ENCODE measurements at places on chromosomes 7 and 10.

DNA sequence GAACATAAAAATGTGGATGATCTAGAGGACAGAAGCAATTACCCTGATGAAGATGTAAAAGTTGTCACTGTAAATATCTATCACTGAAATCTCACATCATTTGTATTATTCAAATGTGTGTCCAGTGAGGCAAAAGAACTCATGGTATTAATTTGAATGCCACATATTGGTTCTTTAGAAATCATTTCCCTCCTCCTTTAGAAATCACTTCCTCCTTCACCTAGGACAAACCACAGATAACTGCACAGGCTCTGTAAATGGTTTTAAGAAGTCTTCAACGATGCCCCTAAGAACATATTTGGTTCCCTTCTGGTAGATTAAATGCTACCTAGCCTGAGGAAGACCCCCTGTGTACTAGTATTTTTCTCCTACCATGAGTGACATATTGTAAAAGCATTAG is 33.1 kb upstream of the ZNF518A start:
- no peak for DNase-seq

DNA sequence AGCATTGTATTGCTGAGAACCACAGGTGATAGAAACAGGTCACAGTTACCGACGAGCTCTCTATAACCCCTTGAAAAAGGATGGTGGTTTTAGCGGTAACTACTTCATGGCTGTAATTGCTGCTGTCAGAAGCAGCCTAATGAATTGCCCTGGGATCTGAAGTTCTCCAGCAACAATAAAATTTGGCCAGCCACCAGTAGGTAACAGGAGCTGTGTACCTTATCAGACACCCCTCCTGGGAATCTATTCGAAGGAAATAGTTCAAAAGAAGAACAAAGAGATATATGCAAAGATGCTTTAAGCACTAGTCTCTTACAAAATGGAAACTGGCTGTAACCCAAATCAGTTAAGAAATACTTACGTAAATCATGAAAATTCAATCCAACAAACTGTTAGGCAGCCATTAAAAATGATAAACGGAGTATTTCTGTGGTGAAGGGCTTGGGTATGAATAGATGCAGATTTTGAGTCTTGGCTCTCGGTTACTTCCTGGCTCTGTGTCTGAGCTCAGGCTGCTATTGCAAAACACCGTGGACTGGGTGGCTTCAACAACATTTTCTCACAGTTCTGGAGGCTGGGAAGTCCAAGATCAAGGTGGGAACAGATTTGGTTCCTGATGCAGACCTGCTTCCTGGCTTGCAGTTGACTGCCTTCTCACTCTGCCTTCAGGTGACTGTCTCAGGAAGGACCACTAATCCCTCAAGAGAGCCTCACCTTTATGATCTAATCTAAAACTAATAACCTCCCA is 1.6 kb downstream of the MSRB2 start:
- DNase-seq = no peak

DNA sequence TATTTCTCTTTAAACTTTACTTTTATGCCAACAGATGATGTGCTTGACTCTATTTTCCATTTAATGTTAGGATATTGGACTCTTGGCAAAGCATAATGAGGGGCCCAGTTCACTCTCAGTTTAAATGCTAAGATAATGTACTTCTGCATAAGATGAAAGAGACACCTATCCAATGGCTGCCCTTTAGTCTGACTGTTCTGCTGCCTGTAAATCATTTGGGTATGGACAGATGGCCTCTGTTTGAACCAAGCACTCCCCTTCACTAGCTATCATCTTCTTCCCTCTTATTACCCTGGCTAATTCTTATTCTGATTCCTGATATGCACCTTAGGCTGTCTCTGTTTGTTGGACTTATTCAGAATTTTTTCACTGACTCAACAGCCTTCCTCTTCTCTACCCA is 72.1 kb downstream of the SEM1 start:
- DNase-seq = no peak

DNA sequence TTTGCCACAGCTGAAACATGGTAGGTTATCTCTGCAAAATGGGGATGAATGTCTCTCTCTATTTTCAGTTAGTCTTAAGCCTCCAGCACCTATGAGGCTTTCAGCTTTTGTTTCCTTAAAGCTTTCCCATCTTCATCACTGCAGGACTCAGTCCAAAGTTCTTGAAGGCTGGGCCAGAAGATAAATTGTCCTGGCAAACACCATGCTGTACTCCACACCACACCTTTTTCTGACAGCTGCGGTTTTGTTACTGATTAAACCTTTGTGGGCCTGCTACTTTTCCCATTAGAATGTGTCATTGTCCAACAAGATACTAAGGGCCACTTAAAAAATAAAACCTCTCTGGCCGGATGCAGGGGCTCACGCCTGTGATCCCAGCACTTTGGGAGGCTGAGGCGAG is 87.2 kb upstream of the A1CF start:
- DNase-seq = no peak

DNA sequence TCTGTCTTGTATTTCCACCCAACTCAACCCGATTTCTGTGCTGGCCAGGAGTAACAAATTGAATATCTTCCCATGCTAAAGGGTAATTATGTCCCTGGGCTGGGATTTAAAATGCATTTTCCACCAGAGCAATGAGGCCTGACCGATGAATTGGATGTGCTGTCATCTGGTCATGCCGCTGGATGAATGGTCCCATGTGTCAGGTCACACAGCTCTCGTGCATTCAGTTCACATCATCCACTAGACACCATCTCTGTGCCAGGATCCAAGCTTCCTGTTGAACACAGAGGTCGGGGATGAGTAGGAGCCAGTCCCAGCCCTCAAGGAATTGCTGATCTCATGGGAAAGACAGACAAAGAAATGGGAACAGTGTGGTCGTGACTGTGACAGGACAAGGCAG is 200.8 kb downstream of the ADRA2A start:
- no peak for DNase-seq

GRCh38 chr10:100983868-100984671 is 3.2 kb downstream of the MRPL43 start:
- no peak for DNase-seq

DNA sequence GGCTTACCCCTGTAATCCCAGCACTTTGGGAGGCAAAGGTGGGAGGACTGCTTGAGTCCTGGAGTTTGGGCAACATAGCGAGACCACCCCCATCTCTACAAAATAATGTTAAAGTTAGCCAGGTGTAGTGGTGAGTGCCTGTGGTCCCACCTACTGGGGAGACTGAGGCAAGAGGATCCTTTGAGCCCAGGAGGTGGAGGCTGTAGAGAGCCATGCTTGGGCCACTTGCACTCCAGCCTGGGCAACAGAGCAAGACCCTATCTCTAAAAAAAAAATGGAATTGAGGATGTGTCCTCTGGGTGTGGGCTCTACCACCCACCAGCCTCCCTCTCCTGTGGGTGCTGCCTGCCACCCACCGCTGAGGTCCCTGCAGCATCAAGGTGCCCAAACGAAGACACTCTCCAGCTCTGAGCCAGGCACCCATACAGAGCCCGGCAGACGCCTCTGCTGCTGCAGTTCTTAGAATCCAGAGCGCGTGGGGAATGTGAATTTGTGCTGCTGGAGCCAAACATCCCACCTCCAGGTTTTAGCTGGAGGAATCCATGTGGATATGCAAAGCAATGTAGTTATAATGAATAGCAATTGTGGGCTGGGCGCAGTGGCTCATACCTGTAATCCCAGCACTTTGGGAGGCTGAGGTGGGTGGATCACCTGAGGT is 176.0 kb upstream of the TNRC18 start:
- DNase-seq = no peak

DNA sequence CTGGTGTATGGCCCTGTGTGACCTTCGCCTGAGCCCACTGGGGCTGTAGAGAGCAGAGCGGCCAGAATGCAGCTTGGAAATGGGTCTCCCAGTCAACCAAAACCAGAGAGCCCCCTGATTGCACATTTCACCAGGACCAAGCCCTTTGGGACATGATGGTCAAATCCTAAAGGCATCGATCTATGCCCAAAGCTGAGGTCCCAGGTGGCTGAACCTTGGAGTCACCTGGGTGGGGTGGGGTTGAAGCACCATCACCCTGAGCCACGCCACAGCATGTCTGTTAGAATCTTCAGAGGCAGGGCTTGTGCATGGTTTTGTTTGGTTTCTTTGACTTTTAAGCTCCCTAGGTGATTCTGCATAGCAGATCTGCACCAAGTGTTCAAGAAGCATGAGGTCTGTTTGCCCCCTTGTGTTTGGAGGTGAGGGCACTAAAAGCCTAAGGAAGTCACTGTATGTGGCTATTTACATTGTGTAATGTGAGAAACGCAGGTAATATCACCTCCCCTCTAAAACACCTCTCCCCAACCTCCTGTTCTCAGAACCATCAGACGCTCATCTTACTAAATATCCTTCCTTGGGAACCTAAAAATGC is 9.6 kb downstream of the PKD1L1 start:
- no peak for DNase-seq

GRCh38 chr7:25596443-25596842 is 368.2 kb upstream of the NPVF start:
- no peak for DNase-seq

DNA sequence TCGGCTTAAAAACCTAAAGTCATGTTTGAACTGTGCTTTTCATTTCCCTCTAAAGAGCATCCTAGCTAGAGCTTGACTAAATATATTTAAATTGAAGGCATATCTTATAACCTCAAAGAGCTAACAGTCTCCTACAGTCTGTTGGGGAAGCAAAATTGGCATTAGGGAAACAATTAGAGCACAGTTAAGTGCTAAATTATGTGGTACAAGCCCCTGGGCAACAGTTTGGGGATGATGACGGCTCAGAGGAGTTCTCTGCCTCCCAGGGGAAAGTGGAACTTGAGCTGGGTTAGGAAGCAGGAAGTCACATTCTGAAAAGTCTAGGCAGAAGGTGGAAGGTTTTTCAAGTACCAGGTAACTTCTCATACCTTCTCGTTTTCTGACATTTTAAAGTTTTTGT is 18.6 kb upstream of the GOT1 start:
- DNase-seq = no peak

DNA sequence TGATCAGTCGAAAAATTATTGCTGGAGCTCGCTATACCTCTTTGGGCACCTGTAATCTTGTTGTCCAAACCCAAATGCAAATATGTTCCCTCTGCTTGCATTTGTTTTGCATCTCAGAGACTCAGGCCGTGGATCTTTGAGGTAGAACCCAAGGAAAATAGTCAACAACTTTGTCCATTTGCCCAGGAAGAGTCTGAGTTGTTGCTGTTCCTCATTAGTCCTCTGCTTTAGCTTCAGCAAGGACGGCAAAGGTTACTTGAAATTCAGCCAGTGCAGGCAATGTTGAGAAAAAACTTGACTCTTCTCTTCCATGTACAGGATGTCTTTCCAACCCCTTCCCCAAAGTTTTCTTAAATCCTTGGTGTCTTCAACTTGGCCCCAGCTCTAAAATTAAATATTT is 45.8 kb downstream of the PDK4 start:
- no peak for DNase-seq

GRCh38 chr7:157686285-157686894 is 349.6 kb downstream of the DNAJB6 start:
- no peak for DNase-seq

DNA sequence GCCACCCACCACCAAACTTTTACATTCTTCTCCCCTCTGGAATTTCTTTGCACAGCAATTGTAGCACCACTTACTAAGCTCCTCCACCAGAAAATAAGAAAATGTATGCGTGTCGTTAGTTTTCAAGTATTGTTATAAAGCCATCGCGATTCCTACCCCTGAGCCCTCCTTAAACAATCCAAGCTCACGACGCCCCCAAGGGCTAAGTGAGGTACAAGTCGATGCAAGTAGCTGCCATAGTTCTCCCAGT is 1.3 kb downstream of the FRAT2 start:
- no peak for DNase-seq

GRCh38 chr7:48049850-48050249 is 14.5 kb downstream of the C7orf57 start:
- DNase-seq = peak; percentile 52

GRCh38 chr7:50953303-50953702 is 170.6 kb upstream of the GRB10 start:
- no peak for DNase-seq

GRCh38 chr7:28748346-28748745 is 209.8 kb downstream of the TRIL start:
- DNase-seq = peak; percentile 10

DNA sequence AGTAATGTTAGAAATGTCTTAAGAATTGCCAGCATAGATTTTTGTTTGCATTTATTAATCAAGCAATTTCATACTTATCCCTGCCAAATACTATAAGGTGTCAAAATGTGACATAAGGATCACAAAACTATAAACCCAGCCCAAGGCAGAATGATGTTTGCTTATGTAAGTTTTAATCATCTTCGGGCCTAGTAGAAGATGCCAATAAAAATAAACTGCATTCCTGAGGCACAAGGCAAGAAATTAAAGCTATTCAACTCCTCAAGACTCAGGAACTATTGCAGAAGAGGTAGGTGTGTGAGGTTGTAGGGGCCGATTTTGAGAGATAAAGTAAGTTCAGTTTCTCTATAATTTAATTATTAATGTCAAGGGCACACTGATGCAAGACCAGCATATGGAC is 189.4 kb upstream of the AHR start:
- no peak for DNase-seq

DNA sequence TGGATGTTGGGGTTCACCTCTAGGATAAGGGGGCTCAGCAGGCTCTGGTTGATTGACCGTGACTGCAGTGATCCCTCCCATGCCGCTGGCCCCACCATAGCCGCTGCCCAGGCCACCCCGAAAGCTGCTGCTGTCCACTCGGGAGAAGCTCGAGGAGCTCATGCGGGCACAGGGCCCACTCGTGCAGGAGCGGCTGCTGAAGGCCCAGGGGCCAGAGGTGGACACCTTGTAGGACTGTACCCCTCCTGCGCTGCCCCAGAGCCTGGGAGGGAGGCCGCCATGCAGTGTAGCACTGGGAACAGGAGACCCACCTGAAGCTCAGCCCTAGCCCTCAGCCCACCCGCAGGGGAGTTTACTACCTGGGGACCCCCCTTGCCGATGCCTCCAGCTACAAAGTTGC is 70.0 kb downstream of the CHRM2 start:
- DNase-seq = no peak

DNA sequence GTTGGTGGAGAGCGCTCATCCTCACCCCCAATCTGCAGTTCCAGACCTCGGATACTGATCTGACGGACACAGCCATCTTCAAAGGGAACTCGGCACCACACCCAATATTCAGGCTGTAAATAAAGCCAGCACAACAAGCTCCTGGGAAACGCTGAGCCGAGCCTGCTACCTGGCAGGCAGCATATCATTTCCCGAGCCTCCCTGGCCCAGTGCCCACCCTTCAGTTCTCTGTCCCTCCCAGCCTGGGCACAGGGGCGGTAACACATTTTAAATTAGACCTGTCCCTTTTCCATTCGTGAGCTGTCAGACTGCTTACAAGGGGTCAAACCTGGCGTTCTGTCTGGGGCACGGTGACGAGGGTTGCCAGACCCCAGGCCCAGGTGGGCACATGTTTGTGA is 250.5 kb downstream of the ARHGAP12 start:
- DNase-seq = no peak

GRCh38 chr10:130053561-130053960 is 57.1 kb downstream of the C10orf143 start:
- no peak for DNase-seq

DNA sequence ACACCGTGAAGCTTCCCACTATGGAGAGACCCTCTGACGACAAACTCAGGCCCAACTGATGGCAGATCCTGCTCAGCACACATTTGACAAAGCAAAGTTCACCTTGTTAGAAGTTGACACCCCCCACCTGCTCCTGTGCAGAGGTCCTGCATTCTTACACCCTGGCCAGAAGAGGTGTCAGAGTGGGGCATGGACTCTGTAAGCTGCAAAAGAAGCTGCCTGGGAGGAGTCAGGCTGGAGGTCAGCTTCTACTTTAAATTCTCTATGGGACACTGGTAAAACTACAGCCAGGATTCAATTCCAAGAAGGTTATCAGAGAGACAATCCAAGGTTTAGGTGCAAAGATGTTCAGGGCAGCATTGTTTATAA is 20.0 kb upstream of the TNS3 start:
- no peak for DNase-seq

- DNase-seq = no peak
These were observed 161.4 kb downstream of the ARID5B start for GRCh38 chr10:62062752-62063512.
